Right ventricle myocardium inferior (tissue), 1 donor: ENCODE measurements at places on chromosomes 6 and 20. TPM values are rescaled to one million over a fixed set of nuclear protein-coding genes. Genes with fewer than 3 reads are reported as not detected.

Gene KATNA1
- total RNA-seq: 11.4 TPM

Gene TFB1M
- 17.9 TPM for total RNA-seq

Gene DLK2
- 1.9 TPM for total RNA-seq

Gene NKX2-2
- total RNA-seq: not detected

Gene PDYN
- not detected for total RNA-seq

Gene OXT
- total RNA-seq: 0.54 TPM

Gene SEMG1
- not detected for total RNA-seq
